Stimulated activated CD4-positive, alpha-beta T cell treated with anti-CD3 and anti-CD28 coated beads, Interleukin-15, amount 100 ng/mL, for 1 hour (primary cell): ENCODE measurements at places on chromosomes 11 and 22.

DNA sequence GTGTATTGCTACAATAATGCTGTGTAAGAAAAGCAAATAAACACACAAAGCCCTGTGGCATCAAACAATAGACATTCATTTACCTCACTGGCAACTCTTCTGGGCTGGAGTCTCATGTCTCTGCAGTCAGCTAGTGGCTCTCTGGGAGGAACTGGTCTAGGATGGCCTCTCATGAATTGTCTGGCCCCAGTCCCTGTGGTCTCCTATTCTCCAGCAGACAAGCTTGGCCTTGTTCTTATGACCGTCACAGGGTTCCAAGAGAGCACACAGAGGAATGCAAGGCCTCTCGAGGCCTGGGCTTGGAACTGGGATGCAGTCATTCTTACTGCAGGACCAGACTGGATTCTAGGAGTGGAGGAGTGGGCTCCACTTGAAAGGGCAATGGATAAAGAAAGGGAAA, 141.2 kb upstream of the NTM start:
- DNase-seq: no peak

- DNase-seq: no peak
These were observed 54.6 kb downstream of the GAB4 start for GRCh38 chr22:16953206-16954059.

GRCh38 chr11:131955904-131956303, 585.5 kb downstream of the NTM start:
- DNase-seq: no peak

DNA sequence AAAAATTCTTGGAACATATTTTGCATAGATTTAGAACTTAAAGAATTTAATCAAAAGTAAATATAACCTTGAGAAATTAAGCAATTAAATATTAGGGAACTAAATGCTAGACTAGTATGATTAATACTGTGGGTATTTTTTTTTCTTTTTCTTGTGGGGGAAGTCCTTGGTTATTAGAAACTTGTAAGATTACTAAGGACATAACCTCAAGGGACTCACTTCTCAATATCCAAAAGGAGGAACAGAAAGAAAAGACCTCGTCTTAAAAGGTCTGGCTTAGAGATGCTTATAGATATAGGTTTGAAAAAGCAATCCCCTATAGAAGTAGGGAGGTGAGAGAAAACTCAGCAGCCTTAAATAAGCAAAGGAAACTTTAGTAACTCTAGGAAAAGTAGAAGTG, 368.5 kb downstream of the INSC start:
- no peak for DNase-seq

- DNase-seq: no peak
These were observed 29.1 kb downstream of the TSPAN18 start for GRCh38 chr11:44755556-44756523.

GRCh38 chr11:74754507-74755252, 6.0 kb downstream of the RNF169 start:
- DNase-seq: no peak

- DNase-seq: no peak
These were observed 3.0 kb downstream of the YWHAH start for GRCh38 chr22:31947296-31947695.

GRCh38 chr11:68200639-68201038, 12.5 kb downstream of the KMT5B start:
- DNase-seq: no peak

DNA sequence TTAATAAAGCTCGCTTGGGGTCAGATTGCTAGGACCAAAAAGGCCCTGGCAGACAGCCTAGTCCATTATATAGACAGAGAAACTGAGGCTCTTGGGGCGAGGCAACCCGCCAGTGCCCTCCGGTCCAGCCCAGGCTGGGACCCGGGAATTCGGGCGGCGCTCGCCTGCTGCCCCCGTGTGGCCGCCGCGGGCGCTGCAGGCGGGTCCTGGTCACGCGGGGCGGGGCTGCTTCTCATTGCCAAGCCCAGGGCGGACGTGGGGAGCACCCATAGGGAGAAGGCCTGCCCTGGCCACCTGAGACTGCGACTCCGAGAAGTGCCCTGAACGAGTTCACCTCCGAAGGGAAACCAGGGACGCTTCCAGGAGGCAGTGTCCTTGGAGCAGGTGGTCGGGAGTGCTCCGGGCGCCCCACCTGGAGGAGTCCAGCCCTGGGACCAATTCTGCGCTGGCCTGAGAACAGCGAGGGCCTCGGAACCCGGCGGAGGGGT, 36.0 kb upstream of the CSNK1E start:
- DNase-seq: peak; percentile 57

- DNase-seq: peak; percentile 42
These were observed at the start of gene LZTR1 for GRCh38 chr22:20981787-20982562. LZTR1 (plus strand) TSS chr22:20982297; CDS start chr22:20982372, 75 bp downstream.

GRCh38 chr11:4544891-4545290, at the start of gene OR52M1:
OR52M1 (plus strand) TSS chr11:4545191; CDS start chr11:4545191, 0 bp downstream.
- no peak for DNase-seq

- DNase-seq: no peak
These were observed 2.9 kb downstream of the E2F8 start for GRCh38 chr11:19237813-19238212.

DNA sequence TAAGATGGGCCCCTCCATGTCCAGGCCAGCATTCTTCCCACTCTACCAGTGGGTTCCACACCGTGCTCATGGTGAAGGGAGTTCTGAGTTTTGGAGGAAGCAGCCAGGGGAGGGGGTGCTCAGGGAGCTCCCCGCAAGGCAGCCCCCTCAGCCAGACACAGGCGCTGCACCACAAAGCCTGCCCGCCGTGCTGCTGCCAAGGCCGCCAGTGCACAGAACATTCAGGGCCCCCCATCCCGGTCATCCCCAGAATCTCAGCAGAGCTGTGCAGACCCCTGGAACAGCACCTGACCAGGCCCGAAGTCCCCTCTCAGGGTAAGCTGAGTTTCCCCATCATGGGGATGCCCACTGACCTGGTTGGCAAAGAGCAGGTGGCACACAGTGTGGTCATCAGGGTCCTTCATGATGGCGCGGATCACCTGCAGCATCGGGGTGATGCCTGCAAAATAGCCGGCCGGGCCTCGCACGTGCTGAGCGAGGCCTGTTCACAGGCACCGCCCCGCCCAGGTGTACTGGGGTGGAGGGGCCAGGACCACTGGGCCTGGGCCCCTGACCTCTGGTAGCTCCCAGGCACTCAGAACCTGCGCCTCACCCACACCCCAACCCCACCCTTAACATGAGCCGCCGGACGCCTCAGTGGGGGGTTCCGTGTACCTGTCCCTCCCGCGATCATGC, 12.4 kb upstream of the POLDIP3 start:
- no peak for DNase-seq

- DNase-seq: peak; percentile 56
These were observed at the start of gene FUT4 for GRCh38 chr11:94543695-94544645. FUT4 (plus strand) TSS chr11:94543921; CDS start chr11:94544134, 213 bp downstream.

DNA sequence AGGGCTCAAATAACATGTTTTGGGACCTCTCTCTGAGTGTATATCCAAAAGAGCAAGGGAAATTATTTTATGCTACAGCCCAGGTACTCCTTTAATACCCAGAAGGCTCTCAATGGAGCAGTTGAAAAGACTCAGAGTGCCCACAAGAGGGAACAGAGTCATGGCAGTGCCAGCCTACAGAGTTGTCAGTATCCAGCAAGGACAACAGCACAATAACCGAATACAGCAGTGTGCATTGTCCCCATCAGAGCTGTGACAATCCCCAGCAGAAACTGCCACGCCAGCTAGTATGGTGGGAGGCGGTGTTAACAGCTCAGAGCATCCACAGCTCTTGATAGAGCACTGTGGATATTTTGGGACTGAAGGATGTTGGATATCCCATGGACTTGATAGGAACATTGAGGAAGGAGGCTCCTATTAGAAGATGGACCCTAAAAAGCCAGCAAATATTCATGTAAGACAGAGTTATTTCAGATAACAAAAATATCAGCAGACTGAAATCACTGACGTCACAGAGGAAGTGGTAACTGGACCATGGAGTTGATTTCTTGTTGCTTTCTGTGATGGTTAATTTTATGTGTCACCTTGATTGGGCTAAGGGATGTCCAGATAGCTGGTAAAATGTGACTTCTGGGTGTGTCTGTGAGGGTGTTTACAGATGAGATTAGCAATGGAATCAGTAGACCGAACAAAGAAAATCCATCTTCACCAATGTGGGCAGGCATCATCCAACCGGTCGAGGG, 17.7 kb upstream of the PAFAH1B2 start:
- DNase-seq: no peak

DNA sequence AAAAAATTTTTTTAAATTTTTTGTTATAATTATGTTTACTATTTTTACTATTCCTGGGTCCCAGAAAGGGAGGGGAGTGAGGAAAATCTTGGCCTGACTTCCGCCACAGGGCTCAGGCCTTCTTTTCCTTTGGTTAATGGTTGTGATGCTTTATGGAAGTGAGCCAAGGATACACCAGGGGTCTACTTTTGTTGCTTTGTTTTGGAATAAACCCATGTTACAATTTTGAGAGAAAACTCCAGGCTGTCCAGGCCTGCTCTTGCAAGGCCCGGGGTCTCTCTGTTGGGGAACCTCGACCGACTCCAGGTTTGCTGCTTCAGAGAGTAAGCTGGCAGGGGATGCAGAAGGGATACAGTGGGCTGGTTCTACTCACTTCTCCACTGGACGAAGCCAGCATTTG, 84.7 kb downstream of the ABTB2 start:
- DNase-seq: no peak

DNA sequence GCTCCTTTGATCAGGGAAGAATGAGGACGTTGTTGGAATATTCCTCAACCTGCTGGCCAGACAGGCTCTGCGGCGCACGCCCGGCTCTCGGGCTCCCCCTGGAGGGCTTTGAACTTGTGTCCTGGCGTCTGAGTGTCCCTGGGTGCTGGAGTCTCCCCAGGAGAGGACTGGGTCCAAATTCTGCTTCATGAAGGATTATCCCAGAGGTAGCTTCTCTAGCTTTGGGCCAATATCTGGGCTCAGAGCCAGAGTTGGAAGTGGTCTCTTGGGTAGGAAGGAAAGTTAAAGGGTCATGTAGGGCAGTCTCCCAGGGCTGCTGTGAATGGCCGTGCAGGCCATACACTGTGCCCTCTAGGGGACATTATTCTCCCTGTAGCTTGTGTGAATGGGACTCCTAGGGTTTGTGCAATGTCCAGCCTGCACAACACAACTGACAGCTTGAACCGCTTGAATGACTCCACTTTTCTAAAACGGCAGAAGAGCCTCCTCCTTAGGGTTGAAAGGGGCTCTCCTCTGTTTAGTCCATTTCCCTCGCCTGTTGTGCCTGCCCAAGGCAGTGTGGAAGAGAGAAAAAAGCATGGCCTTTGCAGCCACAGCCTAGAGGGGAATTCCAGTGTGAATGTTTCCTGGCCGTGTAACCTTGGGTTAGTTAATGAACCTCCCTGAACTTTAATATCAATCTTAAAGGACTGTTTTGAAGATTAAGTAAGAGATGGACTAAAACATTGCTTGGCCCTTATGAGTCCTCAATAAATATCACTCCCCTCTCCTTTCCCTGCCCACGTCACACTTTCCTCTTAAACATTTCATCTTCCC, 111.2 kb upstream of the THY1 start:
- no peak for DNase-seq

DNA sequence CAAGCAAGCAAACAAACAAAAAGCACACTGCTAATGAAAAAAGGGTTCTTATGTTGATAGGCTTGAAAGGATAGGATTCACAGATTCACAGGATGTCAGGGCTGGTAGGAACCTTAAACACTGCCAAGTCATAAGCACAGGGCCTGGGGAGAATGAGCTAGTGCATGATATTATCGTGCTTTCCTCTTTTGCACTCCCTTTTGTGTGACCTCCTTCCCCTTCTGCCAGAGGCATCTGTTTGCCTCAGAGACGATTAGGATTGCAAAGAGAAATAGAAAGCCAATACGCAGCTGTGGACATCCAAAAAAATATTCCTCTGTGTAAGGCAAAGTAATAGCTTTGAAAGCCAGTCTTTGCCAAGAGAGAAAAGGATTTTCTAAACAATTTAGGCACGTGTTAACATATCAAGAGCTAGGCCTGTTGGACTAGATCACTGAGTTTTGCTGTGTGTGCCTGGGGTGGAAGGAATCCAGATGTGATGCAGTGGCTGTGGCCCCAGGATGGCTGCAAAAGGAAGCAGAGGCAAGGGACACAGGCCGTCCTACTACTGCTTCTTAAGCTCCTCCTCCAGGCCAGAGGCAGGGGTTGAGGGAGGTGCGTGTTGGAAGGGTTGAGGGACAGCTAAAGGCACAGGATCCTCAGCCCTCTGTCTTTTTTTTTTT, 30.6 kb downstream of the MCHR1 start:
- no peak for DNase-seq

DNA sequence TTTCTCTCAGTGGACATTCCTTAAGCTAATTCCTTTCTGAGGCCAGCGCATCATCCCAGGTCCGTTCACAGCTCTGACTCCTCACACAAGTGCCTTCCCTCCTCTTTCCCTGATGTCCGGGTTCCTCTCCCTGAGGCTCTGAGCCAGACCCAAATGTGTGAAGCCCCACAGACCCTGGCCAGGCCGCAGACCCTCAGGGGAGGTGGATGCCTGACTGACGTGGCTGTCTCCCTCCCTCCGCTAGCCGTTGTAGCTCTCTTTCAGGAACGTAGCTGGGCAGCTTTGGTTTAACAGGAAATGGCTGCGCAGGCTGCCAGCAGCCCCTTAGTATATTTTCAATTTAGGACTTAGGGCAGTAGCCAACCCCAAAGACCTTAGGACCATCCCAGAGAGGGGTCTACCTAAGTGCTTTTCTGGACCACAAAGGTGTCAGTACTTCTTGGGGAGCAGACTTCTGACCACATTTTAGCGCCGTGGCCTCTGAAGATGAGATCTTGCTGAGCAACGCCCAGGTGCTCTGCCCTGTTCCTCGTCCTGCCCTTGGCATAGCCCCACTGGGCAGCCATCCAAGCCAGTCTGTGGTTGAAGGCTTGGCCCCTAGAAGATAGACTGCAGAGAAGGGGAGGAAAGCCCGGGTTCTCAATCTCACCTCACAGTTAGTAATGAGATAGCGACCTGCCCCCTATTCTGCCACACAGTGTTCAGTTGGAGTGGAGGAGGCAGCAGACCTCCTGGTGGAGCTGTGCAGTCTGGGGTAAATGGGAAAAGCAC, 27.0 kb downstream of the MYBPC3 start:
- DNase-seq: no peak

- DNase-seq: no peak
These were observed 44.4 kb downstream of the MOB2 start for GRCh38 chr11:1442163-1442562.

GRCh38 chr22:23496445-23496833, 83.7 kb downstream of the IGLL1 start:
- DNase-seq: no peak

DNA sequence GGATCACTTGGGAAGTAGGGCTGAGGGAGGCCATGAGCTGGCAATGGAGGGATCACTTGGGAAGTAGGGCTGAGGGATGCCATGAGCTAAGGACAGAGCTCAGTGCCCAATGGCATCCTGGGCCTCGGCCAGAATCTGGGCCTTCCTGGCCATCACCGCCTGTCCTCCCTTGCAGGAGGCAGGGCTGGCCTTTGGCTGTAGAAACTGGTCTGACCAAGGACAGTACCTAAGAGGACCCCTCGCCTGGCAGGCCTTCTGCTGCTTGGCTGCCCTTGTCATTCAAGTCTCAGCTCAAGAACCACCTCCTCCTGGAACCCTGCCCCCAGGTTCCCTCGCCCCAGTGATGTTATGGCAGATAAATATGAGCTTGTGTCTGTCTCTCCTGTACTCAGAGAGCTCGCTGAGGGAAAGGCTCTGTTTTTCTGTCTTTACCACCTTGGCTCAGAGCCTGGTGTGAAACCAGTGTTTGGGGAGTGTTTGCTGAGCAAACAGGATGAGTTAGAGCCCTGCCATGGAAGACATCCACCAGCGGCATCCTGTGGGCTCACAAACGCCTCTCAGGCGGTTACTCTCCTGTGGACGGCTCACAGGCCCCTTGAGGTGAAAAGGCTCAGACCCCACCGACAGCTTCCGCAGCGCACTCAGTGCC, 19.3 kb upstream of the RASL10A start:
- no peak for DNase-seq

- no peak for DNase-seq
These were observed 12.5 kb upstream of the EXPH5 start for GRCh38 chr11:108606070-108606469.

- DNase-seq: no peak
These were observed 504.7 kb upstream of the ARHGAP42 start for GRCh38 chr11:100182350-100182749.
